ENCODE measurements at places on chromosomes 12 and 14.

- no peak for DNase-seq
Measured at GRCh38 chr12:43571885-43572284, 19.9 kb upstream of the ADAMTS20 start.

GRCh38 chr12:57765003-57765697 is 1.7 kb downstream of the CYP27B1 start:
- peak; percentile 79 for DNase-seq

DNA sequence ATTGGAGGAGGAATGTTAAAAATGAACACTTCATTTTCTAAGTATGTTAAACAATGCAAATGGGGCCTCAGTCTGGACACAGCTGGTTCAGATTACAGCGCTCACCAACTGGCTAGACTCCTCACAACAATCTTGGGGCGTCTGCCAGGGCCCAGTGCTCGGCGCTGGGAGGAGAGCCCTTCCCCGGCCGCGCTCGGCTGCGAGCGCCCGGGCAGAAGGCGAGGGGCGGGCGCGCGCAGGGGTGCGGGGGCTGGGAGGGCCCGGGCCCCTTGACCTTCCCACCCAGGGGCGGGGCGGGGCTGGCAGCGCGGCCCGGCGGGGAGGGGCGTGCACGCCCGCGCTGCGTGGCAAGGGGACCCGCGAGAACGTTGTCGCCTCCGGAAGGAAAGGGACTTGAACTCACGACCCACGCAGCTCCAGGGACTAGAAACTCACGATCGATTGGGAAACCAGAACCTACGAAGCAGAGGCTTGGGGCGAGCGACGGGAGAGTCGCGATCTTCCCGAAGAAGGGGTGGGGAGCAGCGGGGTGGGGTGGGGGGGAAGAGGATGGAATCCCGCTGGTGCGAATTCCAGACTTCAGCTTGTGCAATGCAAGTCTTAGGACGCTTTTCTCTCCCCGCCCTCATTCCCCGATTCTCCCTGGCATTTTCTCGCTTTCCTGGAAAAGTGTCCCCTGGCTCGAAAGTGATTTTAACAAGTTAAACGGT is at the start of gene FBLN5:
Gene FBLN5 (minus strand): TSS at position 220 of the 710 bp plus-strand sequence. CDS start 465 bp downstream, outside the sequence.
- DNase-seq, result peak; percentile 62

DNA sequence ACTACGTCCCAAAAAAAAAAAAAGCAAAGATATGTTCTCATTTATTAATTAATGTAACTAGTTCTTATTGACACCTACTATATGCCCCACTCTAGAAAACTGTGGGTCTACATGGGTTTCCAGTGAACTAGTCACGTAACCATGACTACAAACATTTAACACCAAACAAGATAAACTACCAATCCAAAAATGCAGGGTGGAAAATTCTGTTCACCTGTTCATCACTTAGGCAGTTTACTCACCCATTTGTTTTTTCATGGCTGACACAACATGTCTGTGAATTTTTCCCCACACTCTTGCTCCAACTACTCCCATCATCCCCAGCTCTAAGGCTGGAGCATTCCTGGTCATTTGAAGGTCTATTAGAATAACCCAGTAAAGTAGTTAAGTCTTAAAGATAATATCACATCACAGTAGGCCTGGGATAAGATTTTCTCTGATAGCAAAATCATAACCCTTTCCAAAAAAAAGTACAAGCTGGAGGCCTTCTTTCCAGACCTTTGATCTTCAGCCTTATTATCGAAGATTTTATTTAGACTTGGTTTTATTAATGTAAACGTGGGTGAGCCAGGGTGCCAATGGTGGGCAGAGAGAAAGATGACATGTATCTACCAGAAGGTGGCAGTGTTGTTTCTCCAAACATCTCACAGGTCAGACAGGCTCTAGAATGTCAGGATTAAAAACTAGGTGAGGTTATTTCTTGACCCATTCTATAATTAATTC is 61.6 kb upstream of the DAAM1 start:
- DNase-seq, result peak; percentile 20

DNA sequence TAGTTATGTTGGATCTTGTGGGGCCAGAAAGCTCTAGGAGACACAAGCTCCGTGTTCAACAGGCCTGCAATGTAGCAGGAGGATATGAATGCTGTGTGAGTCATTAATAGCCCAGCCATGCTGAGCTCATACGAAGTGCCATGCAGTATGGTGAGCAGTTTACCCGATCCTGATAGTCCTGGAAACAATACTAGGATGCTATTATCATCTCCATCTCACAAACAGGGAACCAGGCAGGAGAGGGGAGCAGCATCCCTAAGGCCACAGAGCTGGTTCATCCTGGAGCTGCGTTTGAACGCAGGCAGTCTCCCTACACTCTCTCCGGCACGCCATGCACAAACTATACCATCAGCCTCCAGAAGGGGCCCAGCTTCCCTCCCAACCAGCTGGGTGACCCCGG is 20.5 kb downstream of the TTC7B start:
- DNase-seq, result no peak

DNA sequence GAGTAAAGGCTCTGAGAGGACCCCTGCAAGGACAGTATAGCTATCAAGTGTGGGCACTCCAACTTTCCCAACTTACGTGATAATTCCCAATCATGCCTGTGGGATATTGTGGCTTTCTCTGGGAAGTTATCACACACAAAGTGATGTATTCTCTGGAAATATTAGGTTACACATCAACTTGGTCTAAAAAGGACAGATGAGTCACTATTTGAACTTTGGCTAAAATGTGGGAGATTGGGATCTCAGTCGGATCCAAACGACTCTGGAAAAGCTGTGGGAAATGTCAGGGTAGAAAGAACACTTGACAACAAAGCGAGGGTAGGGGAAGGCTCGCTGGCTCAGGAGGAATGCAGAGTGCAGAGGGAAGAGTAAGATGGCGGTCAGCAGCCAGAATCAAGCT is 1048.9 kb downstream of the BCL11B start:
- DNase-seq, result no peak

DNA sequence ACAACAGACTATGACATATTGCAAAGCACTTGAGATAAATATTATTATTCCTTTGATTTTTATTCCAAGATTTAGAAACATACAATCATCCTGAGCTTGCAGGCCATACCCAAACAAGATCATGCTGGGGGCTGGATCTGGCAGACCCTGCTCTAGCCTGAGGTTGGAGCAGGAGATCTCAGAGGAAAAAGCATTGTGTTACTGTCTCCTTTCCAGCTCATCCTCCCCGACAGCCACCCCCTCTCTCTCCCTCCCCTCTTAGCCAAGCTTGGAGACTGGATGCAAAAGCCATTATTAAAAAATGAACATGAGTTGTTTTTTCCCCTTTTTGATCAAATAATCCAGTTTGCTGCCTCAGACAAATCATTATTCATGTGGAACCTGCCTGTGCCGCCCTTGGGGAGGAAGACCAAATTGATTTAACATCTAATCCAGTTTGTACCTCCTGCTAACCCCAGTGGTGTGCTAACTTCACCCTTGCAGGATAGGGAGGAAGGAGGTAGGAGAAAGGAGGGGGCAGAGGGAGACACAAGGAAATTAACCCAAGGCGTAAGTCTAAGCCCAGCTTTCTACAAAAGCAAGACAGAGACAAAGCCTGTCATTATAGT is 565.8 kb upstream of the TBX3 start:
- DNase-seq, result no peak

- DNase-seq, result no peak
Measured at GRCh38 chr12:23534196-23534595, 415.3 kb downstream of the SOX5 start.

GRCh38 chr14:39548358-39548757 is 116.1 kb upstream of the FBXO33 start:
- DNase-seq, result no peak

DNA sequence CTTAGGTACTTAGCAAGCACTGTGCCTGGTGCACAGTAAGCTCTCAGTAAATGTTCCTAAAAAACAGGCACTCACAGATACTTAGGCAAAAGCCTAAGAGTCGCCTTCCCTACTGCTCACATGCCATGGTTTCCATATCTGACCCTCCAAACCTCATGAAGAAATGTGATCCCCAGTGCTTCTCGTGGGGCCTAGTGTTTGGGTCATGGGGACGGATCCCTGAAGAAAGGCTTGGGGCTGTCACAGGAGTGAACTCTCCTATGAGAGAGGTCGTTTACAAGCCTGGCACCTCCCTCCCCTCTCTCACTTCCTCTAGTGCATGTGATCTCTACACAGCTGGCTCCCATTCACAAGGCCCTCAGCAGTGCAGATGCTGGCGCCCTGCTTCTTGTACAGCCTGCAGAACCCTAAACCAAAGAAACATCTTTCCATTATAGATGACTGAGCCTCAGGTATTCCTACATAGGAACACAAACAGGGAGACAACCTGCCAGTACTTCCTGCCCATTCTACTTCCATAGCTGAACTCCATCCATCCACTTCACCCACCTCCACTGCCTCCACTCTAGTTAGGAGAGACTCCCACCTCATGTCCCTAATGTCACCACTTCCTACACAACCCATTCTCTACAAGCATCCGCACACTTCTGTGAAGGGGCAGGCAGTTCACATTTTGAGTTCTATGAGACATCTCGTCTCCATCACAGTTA is 2.9 kb downstream of the SLC15A4 start:
- DNase-seq, result no peak

DNA sequence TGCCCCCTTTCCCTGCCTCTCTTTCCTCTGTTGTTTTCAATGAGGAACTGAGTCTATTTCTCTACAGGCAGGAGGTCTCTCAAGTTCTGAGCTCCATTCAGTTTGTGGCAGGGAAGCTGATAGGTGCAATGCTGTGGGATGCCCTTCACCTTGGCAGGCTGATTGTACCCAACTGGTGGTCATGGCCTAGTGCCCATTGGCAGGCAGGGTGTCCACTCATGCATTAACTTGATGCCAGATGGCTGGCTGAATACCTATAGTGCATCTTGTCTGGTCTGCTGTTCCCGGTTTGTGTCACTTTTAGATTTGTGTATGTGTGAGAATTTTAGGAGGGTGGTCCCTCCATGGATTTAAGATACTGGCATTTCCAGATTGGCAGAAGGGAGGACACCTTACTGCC is 20.0 kb upstream of the ITGA5 start:
- DNase-seq, result no peak

- DNase-seq, result no peak
Measured at GRCh38 chr14:60649875-60650372, 647 bp upstream of the SIX1 start.

DNA sequence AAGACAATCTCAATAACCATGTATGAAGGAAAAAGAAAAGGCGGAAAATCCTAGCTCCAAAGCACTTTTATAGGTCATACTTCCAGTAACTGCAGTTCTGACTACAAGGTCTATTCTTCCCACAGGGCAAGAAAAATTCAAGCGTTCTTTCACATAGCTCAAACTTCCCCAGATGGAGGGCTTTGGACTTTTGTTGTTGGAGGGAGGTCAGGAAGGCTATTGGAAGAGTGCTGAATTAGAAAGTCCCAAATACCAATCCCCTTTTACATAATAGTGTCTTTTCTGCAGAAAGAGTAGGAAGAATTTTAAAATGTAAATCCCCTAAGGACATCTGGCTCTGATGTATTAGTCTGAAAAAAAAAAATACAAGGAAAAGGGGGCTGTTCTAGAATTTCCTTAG is 309.4 kb downstream of the MDGA2 start:
- no peak for DNase-seq

DNA sequence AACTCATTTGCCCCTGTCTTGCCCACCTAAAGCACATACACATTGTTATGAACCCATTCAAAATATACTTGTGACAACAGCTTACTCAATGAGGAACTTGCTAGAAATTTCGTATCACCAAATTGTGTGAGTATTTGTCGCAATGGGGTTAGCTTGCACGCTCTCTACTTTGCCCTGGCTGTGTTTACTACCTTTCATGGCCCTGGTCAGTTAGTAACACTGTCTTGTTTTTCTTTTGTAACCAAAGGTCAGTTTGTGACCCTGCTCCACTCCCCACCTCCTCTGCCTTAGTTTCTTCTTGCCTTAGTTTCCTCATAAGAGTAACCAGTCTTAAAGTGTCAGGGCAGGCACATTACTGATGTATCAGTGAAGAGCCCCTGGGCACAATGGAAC is 205.8 kb upstream of the EEA1 start:
- DNase-seq, result no peak

DNA sequence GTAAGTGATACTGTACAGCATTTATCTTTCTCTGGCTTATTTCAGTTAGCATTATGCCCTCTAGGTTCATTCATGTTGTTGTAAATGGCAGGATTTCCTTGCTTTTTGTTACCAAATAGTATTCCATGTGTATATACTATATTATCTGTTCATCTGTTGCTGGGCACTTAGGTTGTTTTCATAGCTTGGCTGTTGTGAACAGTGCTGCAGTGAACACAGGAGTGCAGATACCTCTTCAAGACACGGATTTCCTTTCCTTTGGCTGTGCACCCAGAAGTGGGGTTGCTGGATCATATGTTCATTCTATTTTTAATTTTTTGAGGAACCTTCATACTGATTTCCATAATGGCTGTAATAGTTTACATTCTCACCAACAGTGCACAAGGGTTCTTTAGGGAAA is 21.5 kb downstream of the EP400 start:
- DNase-seq, result no peak

DNA sequence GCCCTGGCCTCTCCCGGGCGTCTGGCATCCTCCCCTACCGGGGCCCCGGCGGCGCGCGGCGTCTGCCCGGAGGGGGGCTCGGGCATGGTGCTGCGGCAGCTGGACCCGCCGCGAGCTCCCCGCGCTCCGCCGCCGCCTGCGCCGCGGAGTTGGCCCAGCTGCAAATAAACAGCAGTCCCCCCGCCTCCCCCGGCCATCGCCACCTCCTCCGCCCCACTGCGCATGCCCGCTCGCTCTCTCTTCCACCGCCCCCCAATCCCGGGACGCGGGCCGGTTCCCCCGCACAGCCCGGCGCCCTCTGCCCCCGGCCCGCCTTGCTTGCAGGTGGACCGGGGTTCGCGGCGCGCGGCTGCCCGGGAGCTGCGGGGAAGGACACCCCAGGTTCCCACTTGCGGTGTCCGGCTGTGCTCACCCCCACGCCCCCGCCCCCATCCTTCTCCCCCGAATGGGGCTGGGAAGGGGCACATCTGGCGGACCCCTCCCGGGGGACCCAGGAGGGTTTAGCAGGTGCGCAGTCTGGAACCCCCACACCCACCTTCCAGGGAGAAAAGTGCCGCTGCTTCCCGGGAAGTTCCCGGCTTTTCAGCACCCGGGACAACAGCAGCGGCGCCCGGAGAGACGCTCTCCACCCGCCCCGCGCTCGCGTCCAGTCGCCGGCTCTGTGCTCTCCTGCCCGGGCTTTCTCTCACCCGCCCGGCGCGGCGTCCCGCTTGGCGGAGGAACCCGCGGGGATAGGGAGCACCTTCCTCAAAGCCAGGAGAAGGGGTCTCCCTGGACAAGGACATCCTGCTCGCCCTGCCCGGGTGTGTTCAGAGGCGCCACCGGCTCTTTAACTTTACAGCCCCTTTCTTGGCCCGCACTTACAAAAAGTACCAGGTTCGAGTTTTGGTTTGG is at the start of gene TMTC1:
Gene TMTC1 (minus strand): TSS at position 170 of the 894 bp plus-strand sequence. CDS start 191 bp downstream, outside the sequence.
- DNase-seq, result peak; percentile 18

DNA sequence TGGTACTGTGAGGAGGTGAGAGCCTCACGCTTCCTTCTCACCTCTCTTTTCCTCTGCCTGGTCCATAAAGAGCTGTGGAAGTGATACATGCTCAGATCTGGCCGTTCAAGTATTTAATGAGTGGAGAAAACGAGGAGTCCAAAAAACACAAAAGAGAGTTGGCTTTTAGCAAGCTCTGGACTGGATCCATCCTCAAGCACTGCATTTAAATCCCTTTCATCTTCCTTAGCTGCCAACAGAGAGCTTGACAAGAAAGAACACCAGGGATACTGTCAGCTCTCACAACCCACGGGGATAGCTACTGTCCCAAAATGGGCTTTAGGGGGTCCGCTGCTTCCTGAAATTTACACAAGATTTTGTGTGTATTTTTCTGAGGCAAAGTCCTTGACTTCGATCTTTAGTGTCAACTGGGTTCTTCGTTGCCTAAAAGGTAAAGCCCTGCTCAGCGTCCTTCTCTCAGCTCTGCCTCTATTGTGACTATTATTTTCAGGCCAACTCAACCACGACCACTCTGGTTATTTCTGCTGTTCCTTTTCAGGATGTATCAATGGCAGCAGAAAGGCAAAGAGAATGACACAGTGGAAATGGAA is 120.9 kb downstream of the TMTC1 start:
- no peak for DNase-seq

All from activated T-cell treated with anti-CD3 and anti-CD28 coated beads, Interleukin-2, amount 50 U/mL, for 48 hours (primary cell).